Stimulated activated CD8-positive, alpha-beta memory T cell treated with anti-CD3 and anti-CD28 coated beads, Interleukin-4, amount 100 ng/mL, for 1 hour (primary cell): ENCODE measurements at places on chromosomes 3 and 15.

GRCh38 chr3:65026151-65026550, 338.4 kb upstream of the ADAMTS9 start:
- DNase-seq: no peak

DNA sequence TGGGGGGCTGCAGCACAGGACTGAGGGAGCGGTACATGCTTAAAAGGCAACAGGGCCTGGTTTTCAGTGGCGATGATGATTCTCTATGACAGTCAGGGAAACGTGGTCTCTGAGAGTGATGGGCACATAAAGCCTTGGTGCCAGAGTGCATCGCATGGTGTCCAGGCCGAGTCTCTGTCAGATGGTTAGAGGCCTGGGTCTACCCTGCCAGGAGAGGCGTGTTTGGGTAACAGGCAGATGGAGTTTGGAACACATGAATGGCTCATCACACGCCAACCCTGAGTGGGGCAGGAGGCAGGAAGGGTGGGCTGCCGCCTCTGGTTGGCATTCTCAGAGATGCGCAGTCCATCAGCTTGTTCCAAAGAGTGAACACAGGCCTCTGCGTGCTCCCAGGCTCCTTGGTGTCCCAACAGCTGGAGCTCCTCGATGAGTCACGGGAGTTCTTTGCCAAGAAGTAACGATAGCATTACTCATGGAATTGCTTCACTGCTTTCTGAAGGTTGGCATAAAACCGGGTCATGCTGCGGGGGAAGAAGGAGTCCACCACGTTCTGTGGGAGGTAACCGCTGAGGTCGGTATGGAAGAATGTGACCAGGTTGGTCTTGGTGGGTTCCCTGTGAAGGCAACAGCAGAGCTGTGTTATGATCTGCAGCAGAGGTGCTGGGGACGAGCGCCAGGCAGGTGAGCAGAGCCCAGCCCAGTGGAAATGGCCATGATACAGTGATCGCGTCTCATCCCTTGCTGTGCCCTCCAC, 11.0 kb downstream of the STARD5 start:
- DNase-seq: no peak

DNA sequence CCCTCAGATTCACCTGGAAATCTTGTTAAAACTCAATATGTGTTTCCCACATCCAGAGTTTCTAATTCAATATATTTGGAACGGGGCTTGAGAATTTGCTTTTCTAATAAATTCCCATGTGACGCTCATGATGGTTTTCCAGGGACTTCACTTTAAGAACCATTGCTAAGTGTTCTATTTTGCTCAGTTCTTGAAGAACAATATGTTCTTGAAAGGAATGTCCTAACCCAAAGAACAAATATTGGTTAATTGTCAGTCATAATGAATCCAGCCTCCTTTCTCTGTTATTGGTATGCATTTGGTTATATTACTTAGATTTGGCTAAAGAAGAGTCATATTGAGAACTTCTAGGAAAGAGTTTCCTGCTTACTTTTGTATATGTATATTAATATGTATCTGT, 4.4 kb upstream of the PLSCR2 start:
- no peak for DNase-seq

GRCh38 chr15:77959432-77959879, 118.1 kb downstream of the TBC1D2B start:
- peak; percentile 58 for DNase-seq

DNA sequence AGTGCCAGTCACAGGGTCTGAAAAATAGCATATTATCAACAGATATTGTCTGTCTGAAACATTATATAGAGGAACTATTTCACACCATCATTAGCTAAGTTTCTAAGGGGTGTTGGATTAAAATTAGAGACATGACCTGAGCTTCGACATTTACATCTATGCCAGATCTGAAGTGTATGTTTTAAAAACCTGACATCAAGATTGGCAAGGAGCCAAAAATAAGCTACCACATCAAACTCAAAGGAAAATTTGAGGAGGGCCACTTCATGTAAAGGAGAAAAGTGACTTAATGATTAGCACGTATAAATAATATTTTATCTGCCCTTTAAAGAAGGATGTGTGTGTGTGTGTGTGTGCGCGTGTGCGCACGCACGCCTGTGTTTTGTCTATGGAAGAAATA, 752.0 kb upstream of the GRM7 start:
- DNase-seq: no peak

DNA sequence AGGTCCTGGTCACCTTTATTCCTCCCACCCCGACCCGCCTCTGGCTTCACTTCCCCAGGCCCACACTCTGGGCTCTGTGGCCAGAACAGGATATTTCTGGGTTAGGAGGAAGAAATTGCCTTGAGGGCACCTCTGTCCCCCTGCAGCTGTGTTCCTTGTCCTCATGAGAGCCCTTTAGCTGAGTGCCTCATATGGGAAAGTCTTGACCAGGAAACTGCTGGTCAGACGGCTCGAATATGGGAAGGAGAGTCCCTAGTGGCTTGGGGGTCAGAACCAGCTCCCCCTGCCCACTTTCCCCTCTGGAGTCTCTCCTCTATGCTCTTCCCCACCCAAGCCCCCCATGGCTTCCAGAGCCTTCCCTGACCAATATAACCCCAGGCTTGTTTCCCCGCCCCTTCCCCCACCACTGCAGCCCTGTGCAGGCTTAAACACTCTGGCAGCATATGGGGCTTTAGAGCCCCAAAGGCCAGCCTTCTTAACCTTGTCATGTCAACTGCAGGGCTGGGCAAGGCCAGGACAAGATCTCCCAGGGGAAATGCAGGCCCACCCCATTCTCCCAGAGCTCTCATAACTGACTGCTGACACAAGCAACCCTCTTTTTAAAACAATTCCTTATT, 36.4 kb downstream of the SEC22C start:
- no peak for DNase-seq

DNA sequence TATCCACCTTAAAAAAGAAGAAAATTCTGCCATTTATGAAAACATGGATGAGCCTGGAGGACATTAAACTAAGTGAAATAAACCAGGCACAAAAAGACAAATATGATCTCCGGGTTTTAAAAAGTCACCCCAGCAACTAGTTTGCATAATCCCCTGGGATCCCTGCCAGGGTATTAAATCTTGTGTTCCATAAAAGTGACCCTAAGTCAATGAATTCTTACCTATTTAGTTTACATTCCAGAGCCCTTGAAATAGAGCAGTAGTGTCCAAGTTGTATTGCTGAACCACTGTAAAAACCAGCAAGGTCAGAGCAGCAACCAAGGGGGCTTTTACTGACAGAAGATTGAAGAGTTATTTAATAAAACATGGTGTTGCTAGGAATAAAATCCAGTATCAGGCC, 716.8 kb upstream of the BCHE start:
- DNase-seq: no peak

DNA sequence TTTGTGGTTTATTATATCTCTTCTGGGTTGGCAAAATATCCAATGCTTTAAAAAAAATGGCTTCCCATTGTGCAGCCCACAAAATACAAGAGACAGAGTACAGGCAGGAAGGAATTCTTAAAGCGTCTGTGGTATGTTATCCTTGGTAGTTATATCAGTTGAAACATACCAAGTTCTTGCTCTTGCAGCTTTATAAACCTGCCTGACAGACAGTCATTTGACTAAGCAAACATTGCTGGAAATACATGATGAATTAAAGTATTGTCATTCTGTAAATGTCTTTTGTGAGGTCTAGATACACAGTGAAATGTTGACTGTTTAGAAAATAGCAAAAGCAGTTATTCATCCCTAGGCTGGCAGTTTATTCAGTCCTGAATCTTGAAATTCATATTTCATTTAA, 44.8 kb upstream of the MAP3K13 start:
- DNase-seq: no peak

DNA sequence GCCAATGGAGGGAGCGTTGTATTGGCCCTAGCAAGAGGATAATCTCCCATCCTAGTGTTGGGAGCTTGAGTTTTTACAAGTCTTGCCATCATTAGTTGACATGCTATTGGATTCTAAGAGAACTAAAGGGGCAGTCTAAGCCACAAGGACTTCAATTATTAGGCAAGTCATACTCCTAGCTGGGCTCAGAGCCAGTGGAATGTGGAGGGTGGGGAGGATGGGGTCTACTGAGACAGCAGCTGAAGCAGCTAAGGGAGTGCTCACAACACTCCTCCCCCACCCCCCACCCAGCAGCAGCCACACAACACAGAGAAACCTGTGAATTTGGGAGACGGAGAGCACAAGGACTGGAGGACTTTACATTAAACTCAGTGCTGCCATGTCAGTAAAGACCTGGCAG, 27.9 kb downstream of the FRG2C start:
- no peak for DNase-seq

DNA sequence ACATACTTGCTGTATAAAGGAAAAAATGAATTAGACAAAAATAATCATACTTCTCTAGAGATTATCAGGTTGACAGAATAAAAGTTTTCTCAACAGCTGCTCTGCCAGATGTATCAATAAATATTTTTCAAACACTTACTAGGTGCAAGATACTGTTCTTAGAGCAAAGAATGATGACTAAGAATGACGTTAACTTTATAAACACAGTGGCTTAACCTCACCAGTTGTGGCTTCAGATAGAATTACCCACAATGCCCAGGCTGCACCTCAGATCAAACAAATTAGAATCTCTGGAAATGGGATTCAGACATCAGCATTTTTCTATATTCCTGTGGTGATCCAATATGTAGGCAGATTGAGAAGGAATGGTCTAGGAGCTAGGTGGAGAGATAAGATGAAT, 422.4 kb upstream of the ATP11B start:
- DNase-seq: no peak

DNA sequence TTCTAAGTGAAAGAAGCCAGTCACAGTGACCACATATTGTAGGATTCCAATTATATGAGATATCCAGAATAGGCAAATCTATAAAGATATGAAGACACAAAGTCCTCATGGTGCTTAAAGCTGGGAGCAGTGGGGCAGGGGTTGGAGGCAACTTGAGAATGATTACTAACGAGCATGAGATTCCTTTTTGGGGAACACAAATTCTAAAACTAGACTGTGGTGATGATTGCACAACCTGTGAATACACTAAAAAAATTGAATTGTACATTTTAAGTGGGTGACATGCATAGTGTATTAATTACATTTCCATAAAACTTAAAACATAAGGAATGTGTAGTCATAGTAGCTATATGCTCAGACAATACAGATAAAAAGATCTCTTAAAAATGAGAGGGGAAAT, 103.2 kb downstream of the DPH6 start:
- no peak for DNase-seq

- DNase-seq: no peak
These were observed 37.3 kb downstream of the MLH1 start for GRCh38 chr3:37030588-37030987.

DNA sequence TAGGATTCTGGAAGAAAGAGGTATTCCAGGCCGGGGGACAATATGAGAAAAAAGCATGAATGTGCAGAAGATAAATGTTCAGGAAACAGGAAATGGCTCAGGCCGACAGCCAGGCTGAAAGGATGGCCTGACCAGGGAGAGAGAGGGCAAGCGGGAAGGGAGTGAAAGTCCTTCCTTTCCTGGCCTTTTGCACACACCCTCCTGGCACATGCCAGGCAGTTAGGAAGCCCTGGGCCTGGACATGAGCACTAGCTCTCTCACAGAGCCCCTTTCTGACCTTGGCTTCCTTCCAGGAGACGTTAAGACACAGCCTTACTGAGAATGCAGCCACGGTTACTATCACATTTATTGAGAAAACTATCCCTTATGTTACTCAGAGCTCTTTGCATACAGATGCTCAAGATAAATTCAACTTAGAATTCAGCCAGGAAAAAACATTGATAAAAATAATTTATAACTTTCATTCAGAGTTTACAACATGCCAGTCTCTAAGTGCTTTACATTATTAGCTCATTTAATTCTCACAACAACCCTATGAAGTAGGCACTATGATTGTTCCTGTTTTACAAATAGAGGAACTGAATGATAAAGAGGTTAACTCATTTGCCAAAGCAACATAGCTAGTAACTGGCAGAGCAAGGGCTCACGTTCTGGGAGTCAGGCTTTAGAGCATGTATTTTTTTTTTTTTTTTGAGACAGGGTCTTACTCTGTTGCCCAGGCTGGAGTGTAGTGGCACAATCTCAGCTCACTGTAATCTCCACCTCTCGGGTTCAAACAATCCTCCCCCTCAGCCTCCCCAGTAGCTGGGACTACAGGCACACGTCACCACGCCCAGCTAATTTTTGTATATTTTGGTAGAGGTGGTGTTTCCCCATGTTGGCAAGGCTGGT, 39.4 kb upstream of the SMAD3 start:
- no peak for DNase-seq

GRCh38 chr3:106281221-106281620, 412.4 kb upstream of the CBLB start:
- no peak for DNase-seq

- DNase-seq: no peak
These were observed 155.9 kb upstream of the TLE3 start for GRCh38 chr15:70253461-70254156.

DNA sequence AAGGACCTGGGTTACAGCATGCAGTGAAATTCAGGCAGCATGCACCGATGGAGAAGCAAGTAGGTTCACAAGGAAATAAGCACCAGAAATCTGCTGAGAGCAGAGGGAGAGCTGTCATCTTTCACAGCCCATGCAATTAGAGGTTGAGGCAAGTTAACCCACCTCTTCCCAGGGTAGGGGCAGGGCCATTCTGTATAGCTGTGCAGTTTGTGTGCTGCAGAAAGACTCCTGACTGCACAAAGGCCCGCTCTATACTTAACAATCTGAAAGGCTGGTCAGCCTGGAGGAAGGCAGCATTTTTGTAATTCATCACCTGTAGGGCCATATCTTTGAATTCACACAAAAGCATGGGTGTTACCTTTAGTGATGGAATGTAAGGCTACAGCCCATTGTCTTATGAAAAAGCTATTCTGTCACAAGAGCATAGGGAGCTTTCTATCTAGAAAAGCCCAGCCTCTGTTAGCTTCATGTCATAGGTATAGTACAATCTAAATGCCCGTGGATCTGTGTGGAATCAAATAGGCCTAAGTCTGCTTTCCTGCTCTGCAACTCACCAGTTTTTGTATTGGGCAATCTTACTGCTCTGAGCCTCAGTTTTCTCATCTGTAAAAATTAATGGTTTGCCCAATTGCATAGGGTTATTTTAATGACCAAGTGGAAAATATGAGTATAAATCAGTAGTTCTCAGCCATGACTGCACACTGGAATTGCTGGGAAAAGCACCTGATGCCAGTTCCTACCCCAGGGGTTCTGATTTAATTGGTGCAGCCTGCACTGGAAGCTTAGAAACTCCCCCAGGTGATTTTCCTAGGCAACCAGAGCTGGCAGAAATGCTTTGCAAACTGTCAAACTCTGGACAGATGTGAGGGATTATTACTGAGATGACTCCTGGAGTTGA, 65.2 kb downstream of the ATP13A5 start:
- no peak for DNase-seq

GRCh38 chr3:66393333-66394005, 107.4 kb downstream of the LRIG1 start:
- no peak for DNase-seq

DNA sequence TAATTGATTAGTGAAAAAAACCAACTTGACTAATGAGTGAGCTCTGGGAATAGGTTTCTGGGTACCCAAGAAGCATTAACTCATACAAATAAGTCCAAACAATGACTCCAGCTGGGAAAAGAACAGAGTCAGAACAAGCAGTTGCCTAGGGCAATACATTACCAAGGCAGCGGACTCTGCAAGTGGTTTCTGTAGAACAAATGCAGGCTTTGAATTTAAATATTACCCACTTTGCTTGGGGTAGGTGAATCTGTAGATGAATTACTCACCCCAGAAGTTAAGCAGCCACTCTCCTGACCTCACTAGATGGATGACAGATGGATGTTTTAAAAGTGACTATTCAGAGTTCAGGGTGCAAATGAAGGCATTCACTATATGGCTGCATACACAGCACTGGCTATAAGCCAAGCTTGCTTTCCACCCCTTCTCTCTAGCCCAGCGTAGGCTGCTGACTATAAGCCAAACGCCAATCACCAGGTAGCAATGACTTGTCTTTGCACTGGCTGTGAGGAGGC, 73.1 kb upstream of the BHLHE40 start:
- DNase-seq: no peak
